ENCODE measurements at places on chromosomes 3 and 15.

DNA sequence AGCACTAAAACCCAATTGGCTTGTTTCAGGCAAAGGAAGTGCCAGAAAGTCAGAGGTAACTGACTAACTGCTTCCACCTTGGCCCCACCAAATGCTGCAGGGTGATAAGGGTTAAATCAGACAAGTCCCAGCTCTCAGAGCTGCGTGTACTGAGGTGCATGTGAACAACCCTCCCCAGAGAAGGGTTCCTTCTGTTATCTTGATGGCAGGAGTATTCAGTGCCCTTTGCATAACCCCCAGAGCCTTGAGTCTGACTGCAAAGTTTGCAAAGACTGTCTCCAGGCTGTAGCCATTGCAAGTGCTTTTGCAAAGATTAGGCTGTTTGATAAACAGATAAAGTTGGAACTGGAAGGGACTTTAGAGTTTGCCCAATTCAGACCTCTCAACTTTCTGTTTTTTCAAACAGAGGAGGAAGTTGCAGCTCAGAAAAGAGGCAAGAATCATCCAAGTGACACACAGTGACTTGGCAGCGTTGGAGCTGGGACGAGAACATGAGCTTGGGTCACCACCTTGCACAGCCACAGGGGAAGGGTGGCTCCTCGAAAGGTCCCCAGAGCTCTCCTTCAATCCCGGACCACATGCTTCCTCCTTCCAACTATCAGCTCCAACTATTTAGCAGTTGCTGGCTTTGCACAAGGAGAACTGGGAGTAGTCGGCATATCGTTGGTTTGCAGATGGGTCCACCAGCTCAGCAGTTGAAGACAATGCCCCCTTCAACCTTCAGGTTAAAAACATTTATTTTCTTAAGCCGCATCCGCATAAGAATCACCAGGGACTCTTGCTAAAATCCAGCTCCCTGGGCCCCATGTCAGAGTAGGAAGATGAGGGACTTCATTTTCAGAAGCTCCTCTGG, 224.8 kb upstream of the HES1 start:
- DNase-seq: no peak

- no peak for DNase-seq
These were observed 37.6 kb downstream of the WNT5A start for GRCh38 chr3:55449527-55449926.

- DNase-seq: peak; percentile 16
These were observed 106.9 kb downstream of the TLE3 start for GRCh38 chr15:69990566-69991421.

- no peak for DNase-seq
These were observed 33.7 kb downstream of the VIPR1 start for GRCh38 chr3:42535981-42536784.

DNA sequence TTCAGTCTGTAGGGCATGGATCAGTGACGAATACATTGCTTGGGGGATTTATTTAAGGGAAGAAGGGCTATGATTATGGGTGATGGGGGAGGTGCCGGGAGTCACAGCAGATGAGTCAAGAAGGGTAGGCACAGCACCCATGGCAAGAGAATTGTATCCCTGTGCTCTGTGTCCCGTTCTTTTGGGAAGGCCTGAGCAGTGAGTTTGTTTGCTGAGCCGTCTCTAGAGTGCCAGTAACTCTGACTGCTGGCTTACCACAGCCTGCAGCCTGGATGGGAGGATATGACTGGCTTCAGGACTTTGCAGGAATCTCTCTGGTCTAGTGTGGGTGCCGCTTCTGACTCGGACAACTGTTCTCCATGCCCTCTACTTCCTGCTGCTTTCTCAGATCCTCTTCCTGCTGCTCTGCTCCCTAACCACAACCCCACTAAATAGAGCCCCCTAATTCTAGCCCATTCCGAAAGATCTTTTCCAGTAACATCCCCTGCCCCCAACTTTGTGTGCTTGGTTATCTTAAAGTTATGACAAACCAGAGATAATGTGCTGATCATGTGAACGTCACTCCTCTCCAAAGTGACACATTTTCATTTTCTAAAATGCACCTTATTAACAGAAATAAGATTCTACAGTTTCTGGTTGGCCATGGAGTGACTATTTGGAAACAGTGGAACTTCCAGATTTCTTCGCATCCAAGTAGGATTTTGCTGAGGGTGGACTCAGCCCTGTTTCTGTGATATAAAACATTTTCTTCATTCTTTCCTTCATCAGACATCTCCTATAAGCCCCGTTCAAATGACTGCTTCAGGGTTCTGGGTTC, 239.0 kb downstream of the SLCO3A1 start:
- no peak for DNase-seq

DNA sequence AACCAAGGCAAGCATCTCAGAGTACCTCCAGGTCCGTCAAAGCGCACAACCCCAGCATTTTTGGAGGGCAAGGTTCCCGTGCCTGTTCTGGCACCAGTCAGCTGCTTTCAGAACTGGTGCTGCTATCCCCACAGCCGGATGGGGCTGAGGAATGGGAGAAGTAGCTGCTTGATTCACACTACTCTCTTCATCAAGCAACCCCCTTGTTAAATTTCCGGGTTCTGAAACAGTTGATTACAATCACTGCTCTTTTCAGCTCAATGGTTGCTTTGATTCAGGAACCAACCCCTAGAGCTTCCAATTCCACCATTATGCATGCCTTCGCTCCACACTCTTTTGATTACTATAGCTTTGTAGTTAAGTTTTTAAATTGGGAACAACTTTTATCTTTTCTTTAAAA, 12.3 kb upstream of the UBA7 start:
- DNase-seq: no peak

DNA sequence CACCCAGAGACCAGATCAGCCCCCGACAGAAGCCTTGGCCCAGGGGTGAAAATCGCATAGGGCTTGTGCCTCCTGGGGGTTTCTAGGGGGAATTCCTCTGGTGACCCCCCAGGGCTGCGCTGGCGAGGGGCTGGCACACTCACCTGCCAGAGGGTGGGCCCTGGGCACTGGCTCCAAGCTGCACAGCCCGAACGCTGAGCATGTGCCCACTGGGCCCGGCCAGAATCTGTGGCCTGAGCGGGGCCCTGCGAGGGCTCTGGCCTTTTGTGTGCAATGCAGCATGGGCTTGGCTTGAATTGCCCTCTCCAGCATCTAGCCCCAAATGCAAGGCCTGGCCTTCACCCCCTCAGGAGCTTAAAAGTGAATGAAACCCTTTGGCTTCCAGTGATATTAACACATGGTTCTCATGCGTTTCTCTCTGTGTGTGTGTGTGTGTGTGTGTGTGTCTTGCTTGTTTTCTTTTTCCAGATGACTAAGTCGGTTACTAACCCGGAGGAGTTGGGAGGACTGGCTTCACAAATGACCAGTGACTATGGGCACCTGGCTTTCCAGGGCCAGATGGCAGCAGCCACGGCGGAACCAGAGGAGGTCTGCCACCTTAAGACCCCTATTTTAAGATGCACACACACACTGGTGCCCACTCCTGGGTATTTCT, 259.1 kb upstream of the TPM1 start:
- no peak for DNase-seq
